ENCODE measurements at places on chromosomes 5 and 9. TPM values are rescaled to one million over a fixed set of nuclear protein-coding genes. Genes with fewer than 3 reads are reported as not detected.

Gene PTGR1
- total RNA-seq = not detected

Gene PTGS1
- total RNA-seq = 3.0 TPM

Gene SLC6A18
- not detected for total RNA-seq

- H3K4me1 ChIP-seq = no peaks in the 10 kb centered on the region
- H3K4me3 ChIP-seq = no peak overlapping the region
- peaks cover 22% of the 10 kb centered on the region for H3K27me3 ChIP-seq
These were observed 8.9 kb upstream of the ZNF474 start for GRCh38 chr5:122120493-122120892.

DNA sequence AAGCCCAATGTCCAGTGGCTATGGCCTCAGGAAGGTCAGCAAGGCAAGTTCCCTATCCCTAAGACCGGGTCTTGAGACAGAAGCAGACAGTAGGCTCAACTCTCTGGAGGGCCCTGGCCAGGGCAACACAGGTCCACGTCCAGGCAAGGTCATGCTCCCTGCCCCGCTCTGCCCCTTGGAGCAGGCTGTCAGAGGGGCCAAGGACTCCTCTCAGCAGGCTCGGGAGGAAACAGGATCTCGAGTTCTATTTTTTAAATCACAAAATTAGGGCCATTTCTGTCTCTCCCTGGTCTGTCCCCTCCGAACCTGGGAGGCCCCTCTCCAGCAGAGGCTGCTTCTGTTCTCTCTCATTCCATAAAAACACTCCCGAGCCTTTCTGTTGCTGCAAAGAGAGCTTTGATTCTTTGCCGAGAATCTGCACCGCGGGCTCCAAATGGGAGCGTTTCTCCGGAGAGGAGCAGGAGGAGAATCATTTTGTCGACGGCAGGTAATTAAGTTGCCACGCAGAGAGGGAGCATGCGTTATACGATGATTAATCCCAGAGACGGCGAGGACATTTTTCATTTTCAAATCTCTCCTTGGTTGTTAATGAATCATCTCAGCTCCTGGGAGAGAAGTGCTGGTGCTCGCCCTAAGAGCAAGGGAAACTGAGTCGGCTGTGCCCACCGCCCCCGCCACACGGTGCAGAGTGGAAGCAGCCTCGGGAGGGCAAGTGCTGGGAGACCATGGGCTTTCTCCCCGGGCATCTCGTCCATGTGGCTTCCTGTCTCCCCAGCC lies 24.5 kb upstream of the FCN1 start:
- no peak overlapping the region for H3K4me3 ChIP-seq
- H3K27ac ChIP-seq = no peak overlapping the region
- no peak for DNase-seq
- H3K27me3 ChIP-seq = peaks cover 17% of the 10 kb centered on the region
- H3K4me1 ChIP-seq = no peaks in the 10 kb centered on the region

DNA sequence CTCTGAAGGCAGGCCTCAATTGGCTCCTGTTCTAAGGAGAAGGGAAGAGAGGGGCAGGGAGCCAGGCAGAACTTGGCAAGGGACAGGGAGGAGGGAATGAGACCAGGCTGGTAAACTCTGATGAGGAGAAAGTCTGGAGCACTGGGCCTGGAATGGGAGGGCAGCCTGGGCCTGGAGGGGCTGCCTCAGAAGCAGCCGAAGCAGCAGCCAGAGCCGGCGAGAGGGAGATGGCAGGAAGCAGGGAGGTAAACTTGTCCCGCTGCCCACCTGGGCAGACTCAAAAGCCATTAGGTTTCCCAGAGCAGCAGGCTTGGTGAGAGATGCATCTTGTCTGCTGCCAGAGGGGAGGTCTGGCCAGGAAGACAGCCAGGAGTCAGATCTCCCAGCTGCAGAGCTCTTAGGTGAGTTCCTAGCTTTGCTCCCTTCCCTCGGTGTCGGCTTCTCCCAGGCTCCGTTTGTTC lies 37.0 kb upstream of the CRB2 start:
- H3K27me3 ChIP-seq = no peaks in the 10 kb centered on the region
- H3K4me1 ChIP-seq = peaks cover 24% of the 10 kb centered on the region
- H3K27ac ChIP-seq = no peak overlapping the region
- DNase-seq = no peak
- no peaks in the 10 kb centered on the region for H3K36me3 ChIP-seq

- no peaks in the 10 kb centered on the region for H3K27me3 ChIP-seq
- H3K4me1 ChIP-seq = peaks cover 51% of the 10 kb centered on the region
- H3K36me3 ChIP-seq = peaks cover 6% of the 10 kb centered on the region
- H3K27ac ChIP-seq = peak overlapping the region; percentile 51
These were observed 113.5 kb downstream of the SMARCA2 start for GRCh38 chr9:2128618-2129017.

DNA sequence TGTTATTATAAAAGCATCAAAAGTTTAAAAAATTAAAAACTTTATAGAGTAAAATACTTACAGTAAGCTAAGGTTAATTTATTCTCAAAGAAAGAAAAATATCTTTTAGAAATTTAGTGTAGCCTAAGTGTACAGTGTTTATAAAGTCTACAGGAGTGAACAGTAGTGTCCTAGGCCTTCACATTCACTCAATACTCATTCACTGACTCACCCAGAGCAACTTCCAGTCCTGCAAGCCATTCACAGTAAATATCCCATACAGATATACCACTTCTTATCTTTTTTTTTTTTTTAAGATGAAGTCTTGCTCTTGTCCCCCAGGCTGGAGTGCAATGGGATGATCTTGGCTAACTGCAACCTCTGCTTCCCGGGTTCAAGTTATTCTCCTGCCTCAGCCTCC lies 73.1 kb upstream of the FST start:
- DNase-seq = no peak
- H3K4me1 ChIP-seq = no peaks in the 10 kb centered on the region
- no peak overlapping the region for H3K27ac ChIP-seq
- H3K4me3 ChIP-seq = no peak overlapping the region
- no peaks in the 10 kb centered on the region for H3K27me3 ChIP-seq
- H3K36me3 ChIP-seq = no peaks in the 10 kb centered on the region

GRCh38 chr9:87108661-87109060 lies 161.4 kb upstream of the GAS1 start:
- H3K27ac ChIP-seq = no peak overlapping the region
- no peak overlapping the region for H3K4me3 ChIP-seq
- no peaks in the 10 kb centered on the region for H3K4me1 ChIP-seq
- peaks cover 17% of the 10 kb centered on the region for H3K27me3 ChIP-seq
- DNase-seq = no peak

DNA sequence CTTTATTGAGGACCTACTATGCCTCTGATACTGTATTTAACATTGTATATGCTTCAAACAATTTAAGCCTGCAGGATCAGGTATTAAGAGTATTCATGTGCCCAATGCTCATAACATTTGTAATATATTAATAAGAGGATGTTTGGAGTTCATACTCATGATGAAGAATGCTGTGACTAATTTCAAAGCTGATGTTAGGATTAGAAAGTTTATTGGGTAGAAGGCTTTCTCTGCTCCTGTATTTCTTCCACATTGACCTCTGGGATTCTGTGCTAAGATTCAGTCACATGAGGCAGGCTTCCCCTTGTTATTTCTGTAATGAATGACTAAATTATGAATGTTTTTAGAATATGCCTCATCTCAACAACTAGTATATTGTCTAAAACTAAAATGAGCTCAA lies 456.4 kb downstream of the NFIB start:
- H3K4me3 ChIP-seq = no peak overlapping the region
- DNase-seq = no peak
- H3K27ac ChIP-seq = no peak overlapping the region

DNA sequence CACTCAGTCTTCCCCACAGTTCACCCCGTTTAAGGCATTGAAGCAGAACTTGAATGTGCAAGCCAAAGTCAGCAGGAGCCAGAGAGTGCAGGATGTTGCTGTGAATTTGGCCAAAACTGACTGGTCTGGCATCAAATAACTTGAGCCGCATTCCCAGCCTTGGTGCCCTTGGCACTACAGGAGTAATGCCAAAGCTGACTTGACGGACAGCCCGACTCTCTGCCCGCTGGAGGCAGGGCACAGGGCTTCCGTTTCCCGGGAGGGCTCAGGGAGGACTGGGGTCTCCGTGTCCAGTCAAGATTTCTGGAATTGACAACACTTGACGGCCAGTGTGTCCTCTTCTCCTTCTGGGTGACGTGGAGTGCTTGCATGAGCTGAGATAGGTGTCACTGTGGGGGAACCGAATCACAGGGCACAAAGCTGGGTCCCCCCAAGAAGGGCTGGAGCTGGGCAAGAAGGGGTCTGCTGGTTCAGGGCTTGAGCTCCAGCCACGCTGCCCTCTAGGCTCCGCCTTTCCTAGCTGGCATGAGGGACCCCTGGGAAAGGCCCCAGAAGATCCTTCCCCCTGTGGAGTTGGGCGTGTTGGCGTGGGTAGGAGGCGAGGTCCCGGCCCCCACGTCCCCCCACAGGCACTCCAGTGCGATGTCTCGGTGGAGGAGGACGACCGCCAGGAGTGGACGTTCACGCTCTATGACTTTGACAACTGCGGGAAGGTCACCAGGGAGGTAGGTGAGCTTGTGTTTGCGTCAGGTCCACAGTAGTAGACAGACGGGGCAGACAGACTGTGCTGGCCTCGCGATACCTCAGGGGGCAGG lies 25.2 kb downstream of the NKD2 start:
- no peak overlapping the region for H3K4me3 ChIP-seq
- no peaks in the 10 kb centered on the region for H3K36me3 ChIP-seq
- no peak for DNase-seq
- H3K27me3 ChIP-seq = peaks cover 12% of the 10 kb centered on the region
- peaks cover 5% of the 10 kb centered on the region for H3K4me1 ChIP-seq
- H3K27ac ChIP-seq = no peak overlapping the region

DNA sequence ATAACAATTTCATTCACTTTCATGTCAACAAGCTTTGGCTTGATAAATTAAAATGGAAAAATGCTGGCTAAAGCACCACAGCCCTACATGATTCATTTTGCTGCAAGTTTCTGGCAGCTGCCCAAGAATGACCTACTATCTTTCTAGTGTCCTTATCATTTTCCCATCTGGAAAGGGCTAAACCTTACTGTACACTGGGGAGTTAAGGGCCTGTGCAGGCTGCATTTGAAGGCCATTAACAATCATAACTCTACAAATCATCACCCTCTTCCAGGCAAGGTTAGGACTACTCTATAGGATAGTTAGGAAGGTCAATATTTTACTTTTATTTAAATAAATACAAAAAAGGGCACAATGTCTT lies 579.7 kb upstream of the ZNF608 start:
- H3K4me1 ChIP-seq = no peaks in the 10 kb centered on the region
- no peak overlapping the region for H3K27ac ChIP-seq
- H3K27me3 ChIP-seq = no peaks in the 10 kb centered on the region
- no peaks in the 10 kb centered on the region for H3K36me3 ChIP-seq
- H3K4me3 ChIP-seq = no peak overlapping the region

DNA sequence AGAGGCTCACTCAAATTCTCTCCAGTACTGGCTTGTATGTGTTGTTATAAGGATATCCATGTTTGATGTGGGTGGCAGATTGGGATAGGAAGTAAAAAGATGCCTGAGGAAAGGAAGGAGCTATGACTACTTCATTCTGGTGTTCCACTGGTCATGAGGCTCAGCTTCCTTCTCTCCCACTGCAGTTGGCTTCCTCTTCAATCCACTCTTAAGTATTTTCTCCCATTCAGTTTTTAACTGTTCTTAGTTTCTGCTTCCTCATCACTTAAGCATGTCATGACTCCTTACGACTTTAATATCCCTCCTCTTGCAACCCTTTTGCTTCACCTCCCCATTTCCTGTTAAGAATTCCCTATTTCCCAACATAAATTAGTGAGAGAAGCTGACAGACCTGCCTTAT lies 81.1 kb downstream of the PJA2 start:
- peaks cover 3% of the 10 kb centered on the region for H3K4me1 ChIP-seq
- no peak overlapping the region for H3K4me3 ChIP-seq
- no peak for DNase-seq
- peak overlapping the region; percentile 78 for H3K27ac ChIP-seq
- H3K27me3 ChIP-seq = no peaks in the 10 kb centered on the region
- peaks cover 2% of the 10 kb centered on the region for H3K36me3 ChIP-seq
